Activated naive CD4-positive, alpha-beta T cell treated with anti-CD3 and anti-CD28 coated beads, Interleukin-2, amount 10 ng/mL, durations not matched to agents 5 hours and 36 hours (primary cell): ENCODE measurements at places on chromosomes 3 and 15. TPM values are rescaled to one million over a fixed set of nuclear protein-coding genes. Genes with fewer than 3 reads are reported as not detected.

Gene ARPIN
- total RNA-seq: not detected

Gene NEK11
- 1.1 TPM for total RNA-seq

Gene SEMA3G
- total RNA-seq: not detected

Gene CYP1A2
- total RNA-seq: not detected

Gene ADAMTSL3
- not detected for total RNA-seq

Gene LEO1
- 25.8 TPM for total RNA-seq

Gene DISP2
- total RNA-seq: 0.05 TPM
